ENCODE measurements at places on chromosomes 7 and 10.

DNA sequence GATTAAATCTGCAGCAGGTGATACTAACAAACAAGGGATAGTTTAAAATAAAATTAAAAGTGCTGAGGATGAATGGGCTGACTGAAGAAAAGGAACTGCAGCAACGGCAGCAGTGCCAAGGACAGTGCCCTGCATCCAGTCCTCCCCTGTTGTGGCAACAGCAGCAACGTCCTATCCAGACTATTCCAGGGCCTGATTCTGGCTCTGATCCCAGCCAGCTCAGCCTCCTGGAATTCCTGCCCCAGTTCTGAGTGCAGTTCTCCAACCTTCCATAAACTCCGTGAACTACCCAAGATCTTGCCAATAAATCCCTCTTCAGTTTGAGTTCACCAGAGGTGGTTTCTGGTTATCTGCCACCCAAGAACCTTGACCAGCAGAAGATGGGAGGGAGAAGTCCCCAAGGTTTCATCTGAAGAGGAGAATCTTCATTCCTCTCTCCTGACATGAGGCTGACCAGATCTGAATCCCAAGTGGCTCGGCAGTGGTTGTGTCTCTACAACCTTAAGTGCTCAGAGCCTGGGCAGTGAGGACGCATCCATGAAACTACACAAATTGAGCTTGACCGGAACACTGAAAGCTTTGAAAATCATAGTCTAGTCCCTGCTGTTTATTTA lies 115.8 kb downstream of the SORBS1 start:
- DNase-seq = no peak

- no peak for DNase-seq
Measured at GRCh38 chr10:34254596-34254995, 560.5 kb downstream of the PARD3 start.

DNA sequence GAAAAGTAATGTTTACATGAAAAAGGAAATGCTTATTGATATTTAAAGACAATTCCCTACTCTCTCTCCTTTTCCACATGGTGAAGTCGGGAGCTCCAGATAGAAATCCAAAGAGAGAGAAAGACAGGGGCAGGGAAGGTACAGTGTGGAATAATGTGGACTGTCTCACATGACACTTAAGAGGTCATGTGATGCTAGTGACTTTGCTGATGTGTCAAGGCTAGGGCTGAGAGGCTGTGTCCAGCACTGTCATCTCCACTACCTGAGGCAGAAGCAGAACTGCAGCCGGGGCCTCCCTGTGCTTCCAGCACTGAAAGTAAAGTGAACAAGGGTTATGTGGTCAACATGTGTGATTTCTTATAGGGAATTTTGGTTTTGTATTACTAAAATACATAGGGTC lies 26.0 kb downstream of the NRG3 start:
- DNase-seq = no peak

DNA sequence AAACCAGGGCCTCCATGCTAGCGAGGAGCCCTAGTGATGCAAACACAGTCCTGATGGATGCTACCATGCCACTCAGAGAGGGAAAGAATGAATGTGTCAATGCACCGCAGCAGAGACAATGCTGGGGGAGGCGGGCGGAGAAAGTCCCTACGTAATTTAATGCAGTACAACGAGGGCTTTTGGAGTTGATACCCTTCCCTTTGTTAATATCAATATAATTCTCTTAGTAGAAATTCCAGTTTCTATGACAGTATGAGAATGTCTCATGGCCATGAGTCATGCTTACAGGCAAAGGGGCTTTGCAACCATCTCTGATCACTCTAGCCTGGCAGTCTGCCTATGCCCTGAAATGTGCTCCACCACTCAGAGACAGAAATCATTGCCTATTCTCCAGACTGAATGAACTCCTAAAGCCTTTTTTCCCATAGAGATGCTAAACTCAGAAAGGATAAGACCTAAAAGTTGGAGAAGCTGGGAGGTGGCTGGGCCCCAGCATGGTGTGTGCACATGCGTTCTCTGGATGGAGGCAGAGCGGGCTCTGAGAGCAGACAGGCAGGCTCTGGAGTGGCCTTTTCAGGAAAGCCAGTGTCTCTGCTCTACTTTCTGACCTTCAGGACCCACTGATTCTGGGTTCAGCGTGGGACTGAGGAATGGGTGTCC lies 20.3 kb upstream of the GIMAP2 start:
- no peak for DNase-seq

GRCh38 chr7:122549578-122549977 lies 149.3 kb downstream of the RNF133 start:
- no peak for DNase-seq

GRCh38 chr7:105617280-105618015 lies 36.2 kb upstream of the EFCAB10 start:
- DNase-seq = no peak

- no peak for DNase-seq
Measured at GRCh38 chr7:1651031-1651446, 19.0 kb upstream of the ELFN1 start.

- no peak for DNase-seq
Measured at GRCh38 chr10:28387140-28387539, 84.3 kb upstream of the MPP7 start.

DNA sequence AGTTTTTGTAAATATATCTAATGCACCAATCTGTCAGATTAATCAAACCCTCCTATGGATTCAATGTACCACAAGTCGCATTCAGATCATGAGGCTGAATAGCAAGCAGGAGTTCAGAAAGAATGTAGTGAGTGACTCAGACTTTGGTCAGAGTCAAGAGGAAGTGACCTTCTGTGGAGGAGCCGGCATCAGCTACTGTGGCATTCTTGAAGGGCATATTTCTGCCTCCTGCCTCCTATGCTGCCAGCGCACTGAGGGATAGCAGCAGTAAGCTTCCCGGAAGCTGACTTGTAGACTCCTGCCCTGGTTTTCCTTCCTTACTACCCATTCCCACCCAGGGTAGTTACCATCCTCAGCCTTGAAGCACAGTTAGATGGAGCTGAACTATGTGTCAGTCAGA lies 867.5 kb downstream of the NRG3 start:
- DNase-seq = no peak

GRCh38 chr10:98134431-98135221 lies at the start of gene R3HCC1L:
Gene R3HCC1L (plus strand): TSS chr10:98134657. CDS start chr10:98208115, 73,458 bp downstream.
- DNase-seq = peak; percentile 77

- no peak for DNase-seq
Measured at GRCh38 chr10:36606234-36606839, 519.1 kb upstream of the ANKRD30A start.

- DNase-seq = peak; percentile 15
Measured at GRCh38 chr10:88810196-88810961, 7.8 kb downstream of the LIPM start.

DNA sequence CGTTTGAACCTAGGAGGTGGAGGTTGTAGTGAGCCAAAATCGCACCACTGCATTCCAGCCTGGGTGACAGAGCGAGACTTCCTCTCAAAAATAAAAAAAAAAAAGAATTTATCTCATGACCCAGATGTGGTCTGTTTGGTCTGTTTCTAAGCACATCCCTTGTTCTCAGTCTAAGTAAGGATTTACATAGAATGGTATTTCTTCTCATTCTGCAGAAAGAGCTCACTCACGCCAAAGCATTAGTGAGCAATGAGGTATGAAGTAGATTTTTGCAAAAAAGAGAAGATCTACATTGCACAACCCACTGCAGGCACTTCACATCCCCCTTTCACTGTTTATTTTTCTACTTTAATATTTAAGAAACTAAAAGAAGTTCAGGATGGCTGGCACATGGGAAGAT lies 76.5 kb upstream of the FGL2 start:
- no peak for DNase-seq

- DNase-seq = no peak
Measured at GRCh38 chr10:12685261-12686058, 316.1 kb downstream of the CCDC3 start.

DNA sequence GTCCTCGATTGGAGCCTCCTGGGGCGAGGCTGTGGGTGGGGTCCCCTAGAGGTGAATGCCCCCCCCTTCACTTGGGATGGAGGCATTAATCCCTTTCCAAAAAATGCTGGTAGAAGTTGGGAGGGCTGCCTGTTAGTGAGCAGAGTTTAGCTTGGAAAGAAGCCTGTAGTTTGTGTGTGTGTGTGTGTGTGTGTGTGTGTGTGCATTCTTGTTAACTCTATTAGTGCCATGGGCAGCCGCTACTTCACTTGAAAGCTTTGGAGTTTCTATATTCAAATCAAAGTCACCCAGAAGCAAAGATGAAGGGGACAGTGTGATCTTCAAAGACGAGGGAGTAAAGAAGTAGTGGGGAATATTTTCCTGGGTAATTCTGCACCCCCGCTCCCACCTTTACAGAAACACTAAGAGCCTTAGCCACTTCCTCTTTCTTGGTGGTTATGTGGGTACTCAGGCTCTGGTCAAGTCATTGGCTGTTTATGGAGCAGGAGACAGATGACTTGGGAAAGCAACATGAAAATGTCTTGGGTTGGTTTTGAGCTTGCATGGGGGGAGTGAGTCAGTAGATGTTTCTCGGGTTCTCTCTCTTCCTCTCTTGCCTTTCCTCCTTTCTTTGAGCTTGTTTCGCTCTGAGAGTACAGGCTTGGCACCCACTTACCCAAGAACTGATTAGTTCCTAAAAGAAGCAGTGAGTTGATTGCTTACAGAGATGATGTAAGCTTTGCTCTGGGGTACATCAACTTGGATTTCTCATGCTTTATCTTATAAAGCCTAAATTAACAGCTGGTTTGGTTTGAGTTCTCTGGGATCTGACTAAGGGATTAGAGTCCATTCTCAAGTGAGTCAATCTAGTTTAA lies 35.9 kb downstream of the TCF7L2 start:
- no peak for DNase-seq

DNA sequence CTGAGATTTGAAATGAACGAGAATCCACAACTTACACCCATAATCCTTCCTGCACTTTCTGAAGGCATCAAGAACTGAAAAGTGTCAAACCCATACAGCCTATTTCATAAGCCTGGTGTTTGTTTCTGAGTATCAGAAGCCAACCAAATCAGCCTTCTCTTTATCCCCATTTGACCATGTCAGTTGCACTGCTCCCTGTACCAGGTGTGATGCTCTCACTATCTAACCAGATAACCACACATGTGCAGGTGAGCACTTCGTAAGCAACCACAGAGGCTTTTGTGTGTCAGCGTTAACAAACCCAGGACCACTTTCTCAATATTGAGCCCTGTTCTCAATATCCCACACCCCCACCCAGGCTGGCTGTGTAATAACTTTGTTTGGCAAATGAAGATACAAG lies 114.4 kb downstream of the DOCK4 start:
- no peak for DNase-seq

DNA sequence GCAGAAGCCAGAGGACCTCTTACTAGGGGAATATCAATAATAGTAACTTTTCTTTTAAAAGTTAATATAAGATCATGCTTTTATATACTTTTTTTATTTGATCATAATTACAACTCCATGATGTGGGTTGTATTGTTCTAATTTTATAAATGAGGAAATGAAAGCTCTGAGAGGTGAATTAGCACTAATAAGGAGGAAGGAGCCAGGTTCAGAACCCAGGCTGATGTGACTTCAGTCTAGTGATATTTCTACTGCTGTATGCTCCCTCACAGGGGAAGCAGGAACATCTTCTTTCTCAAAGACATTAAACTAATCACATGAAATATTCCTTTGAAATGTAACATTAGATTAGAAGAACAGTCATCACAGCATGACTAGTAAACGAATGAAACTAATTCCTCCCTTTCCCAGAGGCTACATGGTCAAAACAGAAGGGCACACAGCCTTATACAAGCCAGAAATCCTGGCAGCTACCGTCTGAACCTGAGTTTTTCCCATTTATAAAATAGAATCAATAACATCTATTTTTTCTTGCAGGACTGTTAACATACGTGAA lies 81.4 kb upstream of the GJD4 start:
- DNase-seq = no peak

DNA sequence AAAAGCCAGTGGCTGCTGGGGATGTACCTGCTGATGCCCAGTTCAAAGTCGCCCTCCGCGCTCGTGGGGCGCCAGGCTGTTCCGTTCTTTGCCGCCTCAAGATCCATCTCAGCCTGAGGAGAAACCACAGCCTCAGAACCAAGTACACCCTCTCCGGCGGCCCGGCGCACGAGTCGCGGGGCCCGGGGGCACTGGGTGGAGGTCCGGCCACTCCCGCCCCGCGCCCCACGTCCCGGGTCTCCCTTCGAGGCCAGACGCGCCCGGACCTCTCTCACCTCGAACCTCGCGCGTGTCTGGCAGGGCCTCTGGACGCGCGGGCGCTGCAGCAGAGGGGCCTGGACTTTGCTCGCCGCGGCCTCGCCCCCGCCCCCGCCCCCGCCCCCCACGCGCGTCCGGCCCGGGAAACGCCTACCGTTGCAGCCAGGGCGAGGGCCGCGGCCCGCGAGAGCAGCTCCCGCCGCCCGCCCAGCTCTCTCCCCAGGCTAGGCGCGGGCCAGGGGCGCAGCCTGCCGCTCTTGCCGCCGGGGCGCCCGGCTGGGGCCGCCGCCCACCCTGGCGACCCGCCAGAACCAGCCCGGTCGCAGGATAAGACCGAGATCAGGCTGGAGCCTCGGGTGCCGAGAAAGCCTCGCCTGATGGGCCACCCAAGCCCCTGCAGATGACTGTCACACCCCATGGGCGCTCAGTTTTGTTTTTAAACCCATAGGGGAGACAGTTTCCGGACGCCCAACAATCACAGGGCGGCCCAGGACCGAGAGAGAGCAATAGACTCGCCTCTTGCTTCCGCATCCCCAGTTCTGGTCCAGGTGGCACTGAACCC lies at the start of gene ABCB4:
TSS of gene ABCB4 (minus strand) at position 322 of the 820 bp plus-strand sequence. CDS start at position 107, 215 bp downstream.
- DNase-seq = no peak

- DNase-seq = no peak
Measured at GRCh38 chr7:25500393-25500921, 272.2 kb upstream of the NPVF start.

GRCh38 chr7:36185756-36186155 lies 32.7 kb downstream of the EEPD1 start:
- no peak for DNase-seq

DNA sequence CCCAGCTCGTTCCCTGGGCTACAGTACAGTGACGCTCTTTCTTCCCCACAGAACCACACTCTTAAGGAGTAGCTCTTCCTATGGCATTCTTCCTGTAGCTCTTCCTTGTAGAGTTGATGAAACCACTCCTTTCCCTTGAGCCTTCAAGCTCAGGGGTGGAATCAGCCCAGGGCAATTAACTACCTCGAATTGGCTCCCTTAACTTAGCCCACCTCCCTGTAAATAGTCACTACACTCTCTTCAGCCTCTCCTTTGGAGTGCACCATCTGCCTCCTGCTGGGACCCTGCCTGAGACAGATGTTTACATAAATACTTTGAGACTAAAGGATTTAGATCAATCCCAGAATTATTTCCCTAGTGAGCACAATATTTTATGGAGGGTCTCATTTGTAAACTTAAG lies 537.8 kb upstream of the AUTS2 start:
- no peak for DNase-seq

DNA sequence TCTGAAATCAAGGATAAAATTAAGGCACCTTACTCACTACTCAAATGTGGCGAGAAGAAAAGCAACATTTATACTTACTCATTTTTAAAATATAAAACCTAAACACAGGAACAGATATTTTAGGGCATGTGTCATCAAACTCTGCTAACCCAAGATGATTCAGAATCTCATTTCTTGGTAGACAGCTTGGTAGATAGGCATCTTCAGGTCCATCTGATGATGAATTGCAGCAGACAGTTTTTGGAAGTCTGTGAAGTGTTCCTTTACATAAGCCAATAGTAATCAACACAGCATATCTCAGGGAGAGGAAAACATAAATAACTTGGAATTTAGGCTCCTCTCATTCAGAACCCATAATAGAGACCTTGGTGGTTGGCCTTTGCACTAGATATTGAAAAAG lies 3.4 kb downstream of the HIPK2 start:
- DNase-seq = no peak

- DNase-seq = no peak
Measured at GRCh38 chr7:148261523-148261922, 329.0 kb upstream of the C7orf33 start.
